Epithelial cell of proximal tubule (primary cell): ENCODE measurements at places on chromosomes 5 and 9.

DNA sequence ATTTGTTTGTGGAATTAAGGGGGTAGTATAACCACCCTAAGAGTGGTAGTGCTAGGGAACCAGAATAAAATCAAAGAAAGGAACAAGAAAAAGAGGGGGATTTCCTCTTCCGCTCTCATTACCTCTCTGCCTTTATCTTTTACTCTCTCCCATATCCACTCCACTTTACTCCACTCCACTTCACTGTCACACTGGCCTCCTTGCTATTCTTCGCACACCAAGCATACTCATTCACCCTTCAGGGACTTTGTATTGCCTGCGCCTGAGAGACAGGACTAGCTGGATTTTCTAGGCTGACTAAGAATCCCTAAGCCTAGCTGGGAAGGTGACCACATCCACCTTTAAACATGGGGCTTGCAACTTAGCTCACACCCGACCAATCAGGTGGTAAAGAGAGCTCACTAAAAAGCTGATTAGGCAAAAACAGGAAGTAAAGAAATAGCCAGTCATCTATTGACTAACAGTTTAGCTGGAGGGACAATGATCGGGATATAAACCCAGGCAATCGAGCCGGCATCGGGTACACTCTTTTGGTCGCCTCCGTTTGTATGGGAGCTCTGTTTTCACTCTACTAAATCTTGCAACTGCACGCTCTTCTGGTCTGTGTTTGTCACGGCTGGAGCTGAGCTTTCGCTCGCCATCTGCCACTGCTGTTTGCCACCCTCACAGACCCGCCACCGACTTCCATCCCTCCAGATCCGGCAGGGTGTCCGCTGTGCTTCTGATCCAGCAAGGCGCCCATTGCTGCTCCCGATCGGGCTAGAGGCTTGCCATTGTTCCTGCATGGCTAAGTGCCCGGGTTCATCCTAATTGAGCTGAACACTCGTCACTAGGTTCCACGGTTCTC, 121.8 kb downstream of the FAM170A start:
- DNase-seq = no peak

- DNase-seq = no peak
These were observed 48.8 kb downstream of the MAST4 start for GRCh38 chr5:66645039-66645438.

DNA sequence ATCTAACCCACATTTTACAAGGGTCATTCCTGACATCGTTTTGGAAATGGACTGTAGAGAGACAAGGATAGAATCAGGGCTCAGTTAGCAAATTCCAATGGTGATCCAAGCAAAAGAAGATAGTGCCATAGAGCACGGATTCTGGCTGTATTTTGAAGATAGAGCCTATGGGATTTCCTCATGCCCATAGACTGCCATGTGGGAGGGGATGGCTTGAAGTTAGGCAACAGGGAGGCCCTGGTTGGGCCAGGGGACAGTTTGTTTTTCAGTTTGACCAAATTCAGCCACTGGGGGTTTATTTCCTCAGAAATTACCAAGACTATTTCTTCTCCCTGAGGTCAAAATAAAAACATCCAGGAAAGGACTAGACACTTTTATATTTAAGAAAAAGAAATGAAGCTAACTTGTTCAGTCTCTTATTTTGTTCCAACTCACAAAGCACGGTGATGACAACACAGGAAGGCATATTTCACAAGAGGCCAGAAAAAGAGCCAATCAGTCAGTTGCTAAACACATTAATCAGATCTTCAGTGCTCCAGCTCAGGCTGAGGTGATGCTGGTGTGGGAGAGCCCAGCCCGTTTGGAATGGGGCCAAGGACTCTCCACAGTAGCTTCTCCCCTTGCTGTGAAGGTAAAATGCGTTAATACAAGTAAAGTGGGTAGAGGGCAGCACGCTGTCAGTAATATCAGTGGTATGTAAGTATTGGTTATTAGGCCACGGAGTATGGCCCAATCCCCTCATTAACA, 4.4 kb upstream of the DCTN4 start:
- peak; percentile 95 for DNase-seq

GRCh38 chr9:19769213-19769612, 19.6 kb downstream of the SLC24A2 start:
- no peak for DNase-seq

DNA sequence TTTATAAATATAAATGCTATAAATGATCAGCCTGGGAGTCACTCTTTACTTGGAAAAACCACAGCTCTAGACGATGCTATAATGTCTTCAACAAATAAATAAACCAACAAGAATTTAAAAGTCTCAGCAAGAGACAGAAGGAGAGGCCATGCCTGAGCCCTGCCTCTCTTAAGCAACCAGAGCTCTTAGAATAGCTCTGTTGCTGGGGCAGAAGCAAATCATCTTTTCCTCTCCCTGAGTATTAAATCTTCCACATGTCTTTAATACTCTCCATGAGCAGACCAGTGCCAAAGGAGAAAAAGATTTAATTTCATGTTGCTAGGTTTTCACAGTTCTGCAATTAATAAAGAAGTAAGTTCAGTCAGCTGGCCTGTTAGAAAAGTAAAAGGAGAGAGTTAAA, 408.0 kb upstream of the SLC30A5 start:
- DNase-seq = no peak

- DNase-seq = no peak
These were observed 78.1 kb upstream of the MAMDC2 start for GRCh38 chr9:69965416-69966145.

- DNase-seq = no peak
These were observed 101.1 kb upstream of the NR4A3 start for GRCh38 chr9:99720455-99721050.

GRCh38 chr9:90505695-90506094, 136.9 kb downstream of the DIRAS2 start:
- DNase-seq = no peak

DNA sequence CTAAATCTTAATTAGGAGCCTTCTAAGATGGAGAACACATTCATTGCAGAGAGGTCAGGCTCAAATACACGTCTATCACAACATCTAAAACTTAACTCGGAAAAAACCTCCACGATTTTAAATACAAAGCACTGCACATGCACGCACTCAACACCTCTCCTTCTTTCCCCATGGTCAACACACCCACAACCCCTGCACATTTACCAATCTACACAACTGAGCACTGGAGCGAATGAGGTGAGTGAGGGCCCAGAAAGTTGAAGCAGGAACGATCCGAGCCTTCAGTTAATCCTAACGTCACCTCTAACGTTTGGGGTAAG, 278 bp upstream of the NIPSNAP3A start:
- no peak for DNase-seq

DNA sequence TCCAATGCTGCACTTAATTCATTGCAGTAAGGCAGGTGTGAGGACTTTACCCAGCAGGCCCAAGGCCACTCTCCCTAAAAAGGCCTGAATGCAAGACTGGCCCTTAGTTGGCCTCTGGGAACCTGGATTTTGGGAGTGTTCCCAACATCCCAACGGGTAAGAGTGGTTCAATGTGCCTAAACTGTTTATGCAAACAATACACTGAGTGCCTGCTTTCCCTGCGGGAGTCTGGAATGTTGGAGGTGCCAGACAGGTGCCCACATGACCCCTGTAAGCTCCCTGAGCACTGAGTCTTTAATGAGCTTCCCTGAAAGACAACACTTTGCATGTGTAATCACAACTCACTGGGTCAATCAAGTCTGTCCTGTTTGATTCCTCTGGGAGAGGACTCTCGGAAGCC, 37.4 kb downstream of the NSUN2 start:
- no peak for DNase-seq

DNA sequence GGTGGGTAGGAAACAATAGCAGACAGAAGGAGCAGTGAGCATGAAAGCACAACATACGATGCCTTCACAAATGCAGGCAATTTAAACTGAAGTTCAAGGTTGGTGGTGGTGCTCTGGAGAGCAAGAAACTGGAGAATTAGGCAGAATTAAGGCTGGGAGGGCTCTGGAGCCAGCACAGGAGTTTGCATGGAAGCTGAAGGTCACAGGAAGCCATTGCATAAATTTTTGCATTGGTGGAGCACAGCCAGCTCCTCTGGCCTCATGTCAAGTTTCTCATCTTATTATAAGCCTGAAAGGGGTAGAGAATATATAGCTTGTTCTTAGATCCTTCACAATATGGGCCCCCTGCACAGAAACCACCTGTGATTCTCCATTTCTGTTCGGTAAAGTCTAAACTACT, 207.4 kb downstream of the PAPPA start:
- no peak for DNase-seq

DNA sequence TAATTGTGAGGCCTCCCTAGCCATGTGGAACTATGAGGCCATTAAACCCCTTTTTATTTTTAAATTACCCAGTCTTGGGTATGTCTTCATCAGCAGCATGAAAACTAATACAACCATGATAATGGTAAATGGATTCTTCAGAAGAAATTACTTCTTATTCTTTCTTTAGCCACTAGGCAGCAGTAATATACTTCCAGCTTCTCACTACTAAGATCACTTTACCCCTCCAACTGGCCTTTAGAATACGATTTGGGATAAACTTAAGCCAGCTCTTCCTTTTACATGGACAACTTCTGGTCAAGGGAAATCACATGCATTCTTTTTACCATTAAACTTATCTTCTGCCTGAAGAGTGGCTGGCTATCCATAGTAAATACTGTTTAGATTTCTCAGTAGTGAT, 355.4 kb downstream of the MAN2A1 start:
- DNase-seq = no peak

- no peak for DNase-seq
These were observed at the start of gene C5orf63 for GRCh38 chr5:127072861-127073846. Gene C5orf63 (minus strand): TSS chr5:127073502. CDS start chr5:127058995, 14,507 bp downstream.

DNA sequence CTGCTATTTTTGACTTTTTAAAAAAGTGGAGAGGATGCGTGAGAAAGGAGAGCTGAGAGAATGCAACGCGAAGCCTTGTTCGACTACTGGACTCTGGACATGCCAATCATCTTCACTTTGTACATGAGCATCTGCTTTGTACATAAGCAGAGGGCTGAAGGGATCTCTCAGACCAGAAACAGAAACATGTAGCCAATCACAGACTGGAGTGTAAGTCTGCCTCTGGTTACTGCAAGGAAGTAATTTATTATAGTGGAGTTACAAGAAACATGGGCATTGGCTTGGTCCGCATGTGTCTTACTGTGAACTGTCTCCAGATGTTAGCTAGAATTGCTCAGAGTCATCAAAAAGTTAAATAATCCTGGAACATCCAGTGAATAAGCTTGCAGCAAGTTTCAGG, 190.0 kb upstream of the GRAMD2B start:
- no peak for DNase-seq

DNA sequence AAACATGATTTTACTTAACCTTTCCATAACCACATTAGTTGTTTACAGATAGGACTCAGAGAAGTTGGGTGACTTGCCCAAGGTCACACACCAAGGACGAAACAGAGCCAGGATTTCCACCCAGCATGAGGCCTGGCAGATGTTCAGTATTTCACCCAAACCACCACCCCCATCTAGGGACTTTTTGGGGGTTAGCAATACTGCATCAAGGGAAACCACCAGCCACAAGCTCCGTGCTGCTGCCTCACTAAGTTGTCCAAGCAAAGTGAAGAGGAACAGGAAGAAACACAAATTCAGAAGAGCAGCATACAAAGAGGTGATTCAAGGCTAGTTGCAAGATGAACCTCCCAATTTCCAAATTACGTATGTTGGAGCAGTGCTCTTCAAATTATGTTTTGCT, 219.6 kb upstream of the RORB start:
- DNase-seq = no peak

DNA sequence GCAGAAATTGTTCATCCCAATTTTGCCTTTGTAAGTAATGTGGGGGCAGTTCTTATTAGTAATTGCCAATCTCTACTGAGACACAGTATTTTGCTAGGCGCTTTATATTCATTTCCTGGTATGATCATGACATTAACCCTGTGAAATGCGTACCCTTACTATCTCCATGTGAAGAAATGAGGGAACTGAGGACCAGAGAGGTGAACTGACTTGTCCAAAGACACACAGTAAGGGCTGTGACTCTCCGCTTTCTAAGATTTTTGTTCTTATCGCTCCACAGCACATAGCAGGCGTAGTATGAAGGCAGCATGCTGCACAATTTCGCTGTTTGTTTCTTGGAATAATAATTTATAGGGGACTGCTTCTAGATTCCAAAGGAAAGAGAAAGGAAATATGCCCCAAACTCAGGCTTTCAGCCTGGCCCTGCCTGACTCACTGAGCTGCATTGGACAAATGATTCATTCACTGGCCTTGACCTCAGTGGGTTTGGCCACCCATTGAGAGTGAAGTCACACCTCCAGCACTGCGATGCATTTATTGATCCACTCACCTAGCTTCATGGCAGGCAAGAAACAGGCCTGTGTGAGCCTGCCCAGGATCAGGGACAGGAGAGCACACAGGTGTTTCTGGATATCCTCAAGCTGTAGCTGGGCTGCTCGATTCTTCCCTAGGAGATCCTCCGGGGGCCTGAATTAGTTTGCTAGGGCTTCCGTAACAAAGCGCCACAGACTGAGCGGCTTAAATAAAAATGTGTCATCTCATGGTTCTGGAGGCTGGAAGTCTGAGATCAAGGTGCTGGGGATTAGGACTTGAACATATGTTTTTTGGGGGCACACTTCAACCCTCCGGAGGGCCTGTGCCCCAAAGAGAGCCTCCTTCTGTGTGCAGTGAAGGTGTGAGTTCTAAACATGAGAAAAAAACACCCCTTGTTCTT, 7.2 kb upstream of the DUSP1 start:
- peak; percentile 72 for DNase-seq

DNA sequence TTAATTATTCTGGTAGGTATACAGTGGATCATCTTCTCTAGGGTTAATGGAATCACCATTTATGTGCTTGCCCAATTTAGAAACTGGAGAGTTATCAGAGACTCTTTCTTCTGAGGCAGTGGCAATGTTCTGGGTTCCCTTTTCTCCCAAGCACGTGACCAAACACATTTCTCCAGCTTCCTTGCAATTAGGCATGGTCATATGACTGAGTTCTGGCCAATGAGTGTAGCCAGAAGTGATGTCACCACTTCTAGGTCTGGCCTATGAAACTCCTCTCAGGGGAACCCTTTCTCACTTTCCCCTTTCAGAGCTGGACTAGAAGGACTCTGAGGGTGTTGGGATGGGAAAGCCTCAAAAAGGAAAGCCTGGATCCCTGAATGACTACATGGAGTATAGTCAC, 172.0 kb downstream of the NSG2 start:
- no peak for DNase-seq

DNA sequence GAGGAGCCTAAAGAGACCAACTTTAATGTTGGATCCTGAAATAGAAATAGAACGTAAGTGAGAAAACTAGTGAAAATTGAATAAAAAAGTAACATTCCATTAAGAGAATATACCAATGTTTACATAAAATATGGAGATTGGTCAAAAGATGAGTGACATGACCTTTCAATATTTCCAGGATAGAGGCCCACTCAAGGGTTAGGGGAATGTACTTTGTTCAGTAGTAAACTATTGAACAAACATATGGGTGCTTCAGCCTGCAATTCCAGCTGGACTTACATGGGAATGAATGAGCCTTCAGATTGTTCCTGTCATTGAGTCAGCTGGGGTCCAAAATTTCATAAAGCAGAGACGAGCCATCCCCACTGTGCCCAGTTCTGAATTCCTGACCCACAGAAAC, 371.7 kb upstream of the POU5F2 start:
- no peak for DNase-seq

- DNase-seq = no peak
These were observed 440 bp downstream of the ANXA2R start for GRCh38 chr5:43039471-43040286.
